HAP-1 (cell line): ENCODE measurements at places on chromosomes 5 and 9.

DNA sequence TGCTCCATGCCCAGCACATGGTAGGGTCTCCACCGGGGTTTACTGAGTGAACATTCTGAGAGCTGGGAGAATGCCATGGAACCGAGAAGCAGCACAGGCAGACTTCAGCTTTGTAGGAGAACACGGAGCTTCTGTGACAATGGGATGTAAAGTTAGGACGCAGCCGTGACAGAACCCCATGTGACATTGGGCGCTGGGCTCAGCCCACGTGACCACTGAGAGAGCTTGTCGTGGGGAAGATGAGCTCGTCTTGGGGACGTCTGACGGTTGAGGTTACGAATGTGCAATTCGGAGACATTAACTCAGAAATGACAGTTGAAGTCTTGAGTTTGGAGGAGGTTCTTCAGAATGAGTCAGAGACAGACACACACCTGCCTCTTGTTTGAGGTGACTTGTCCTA, 13.5 kb downstream of the SDHA start:
- DNase-seq, result no peak

DNA sequence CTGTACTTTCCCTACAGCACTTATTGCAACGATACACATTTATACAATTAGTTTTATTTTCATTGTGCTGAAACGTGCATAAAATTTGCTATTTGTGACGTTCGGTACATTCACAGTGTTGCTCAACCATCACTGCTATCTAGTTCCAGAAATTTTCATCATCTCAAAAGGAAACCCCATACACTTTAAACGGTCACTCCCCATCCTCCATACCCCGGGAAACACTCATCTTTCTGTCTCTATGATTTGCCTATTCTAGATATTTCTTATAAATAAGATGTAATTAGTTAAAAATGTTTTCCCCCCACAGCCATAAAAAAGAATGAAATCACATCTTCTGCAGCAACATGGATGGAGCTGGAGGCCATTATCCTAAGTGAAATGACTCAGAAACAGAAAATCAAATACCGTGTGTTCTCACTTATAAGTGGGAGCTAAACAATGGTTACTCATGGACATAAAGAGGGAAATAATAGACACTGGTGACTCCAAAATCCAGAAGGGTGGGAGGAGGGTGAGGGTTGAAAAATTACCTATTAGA, 40.2 kb upstream of the TEX48 start:
- no peak for DNase-seq

GRCh38 chr5:170632985-170633234, 129.1 kb downstream of the KCNIP1 start:
- peak; percentile 84 for DNase-seq

GRCh38 chr9:75891771-75892215, 1.3 kb downstream of the PCSK5 start:
- DNase-seq, result peak; percentile 22

DNA sequence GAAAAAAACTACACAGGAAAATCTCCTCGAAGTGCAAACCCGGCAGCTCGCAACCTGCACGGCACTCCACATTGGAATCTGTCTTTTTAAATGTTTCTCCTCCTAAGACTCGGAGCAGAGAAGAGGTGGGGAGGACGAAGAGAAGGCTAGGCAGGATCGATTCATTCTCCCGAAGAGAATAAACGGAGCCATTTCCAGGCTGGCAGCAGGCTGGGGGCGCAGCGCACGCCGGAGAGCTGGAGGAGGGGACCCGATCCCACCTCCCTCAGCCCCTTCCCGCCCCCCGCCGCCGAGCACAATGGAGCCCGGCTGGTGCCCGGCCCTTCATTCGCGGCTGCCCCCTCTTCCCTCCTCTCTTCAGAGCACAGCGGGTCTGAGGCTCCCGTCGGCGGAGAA, 628 bp downstream of the HOMER1 start:
- DNase-seq, result peak; percentile 70

GRCh38 chr9:3999706-4000105, 300.2 kb downstream of the GLIS3 start:
- no peak for DNase-seq

DNA sequence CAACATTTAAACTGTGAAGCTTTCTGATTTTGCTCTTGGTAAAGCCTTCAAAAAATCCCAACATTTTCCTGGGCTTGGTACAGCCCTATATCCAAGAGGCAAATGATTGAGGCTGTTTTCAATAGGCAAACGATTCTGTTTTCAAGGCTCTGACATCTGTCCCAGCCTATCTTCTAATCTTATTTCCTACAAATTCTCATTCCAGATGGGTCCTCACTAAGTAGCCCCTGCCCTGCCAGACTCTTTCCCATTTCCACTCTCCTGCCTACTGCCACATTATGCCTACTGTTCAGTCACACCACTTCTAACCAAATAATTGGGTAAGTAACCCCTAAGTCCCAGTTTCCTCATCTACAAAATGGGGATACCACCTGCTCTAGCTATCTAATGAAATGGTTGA, 3.5 kb downstream of the GBA2 start:
- no peak for DNase-seq

- DNase-seq, result no peak
Measured at GRCh38 chr5:72428669-72429068, 78.5 kb downstream of the ZNF366 start.

DNA sequence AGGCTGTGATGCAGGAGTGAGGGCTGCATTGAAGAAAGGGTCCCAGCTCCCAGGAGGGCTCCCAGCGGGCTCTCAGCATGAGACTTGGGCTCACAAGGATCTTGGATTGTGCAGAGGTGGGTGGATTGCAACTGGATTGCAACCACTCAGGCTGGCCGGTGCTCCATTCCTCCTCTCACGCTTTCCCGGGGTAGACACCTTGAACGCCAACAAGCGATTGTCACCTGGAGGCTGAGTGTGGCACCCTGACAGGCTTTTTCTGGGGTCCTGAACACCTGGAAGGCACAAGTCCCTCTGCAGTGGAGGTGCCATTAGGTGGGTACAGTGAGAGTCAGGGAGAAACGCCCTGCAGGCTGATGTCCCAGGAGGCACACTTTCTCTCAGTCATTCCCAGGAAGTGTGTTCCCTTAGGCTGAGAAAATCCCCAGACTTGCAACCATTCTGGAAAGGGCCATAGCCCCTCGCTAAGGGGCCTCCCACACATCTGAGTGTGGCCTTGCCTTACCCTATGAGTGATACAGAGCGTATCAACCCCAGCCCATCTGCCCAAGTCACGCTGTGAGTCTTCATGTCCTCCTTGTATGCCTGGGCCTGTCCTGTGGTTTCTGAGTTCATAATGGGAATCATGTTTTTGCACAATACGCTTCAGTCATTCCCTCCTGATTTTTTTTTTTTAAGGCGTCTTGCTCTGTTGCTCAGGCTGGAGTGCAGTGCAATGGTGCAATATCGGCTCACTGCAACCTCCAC, 488.1 kb downstream of the IRX1 start:
- DNase-seq, result no peak

DNA sequence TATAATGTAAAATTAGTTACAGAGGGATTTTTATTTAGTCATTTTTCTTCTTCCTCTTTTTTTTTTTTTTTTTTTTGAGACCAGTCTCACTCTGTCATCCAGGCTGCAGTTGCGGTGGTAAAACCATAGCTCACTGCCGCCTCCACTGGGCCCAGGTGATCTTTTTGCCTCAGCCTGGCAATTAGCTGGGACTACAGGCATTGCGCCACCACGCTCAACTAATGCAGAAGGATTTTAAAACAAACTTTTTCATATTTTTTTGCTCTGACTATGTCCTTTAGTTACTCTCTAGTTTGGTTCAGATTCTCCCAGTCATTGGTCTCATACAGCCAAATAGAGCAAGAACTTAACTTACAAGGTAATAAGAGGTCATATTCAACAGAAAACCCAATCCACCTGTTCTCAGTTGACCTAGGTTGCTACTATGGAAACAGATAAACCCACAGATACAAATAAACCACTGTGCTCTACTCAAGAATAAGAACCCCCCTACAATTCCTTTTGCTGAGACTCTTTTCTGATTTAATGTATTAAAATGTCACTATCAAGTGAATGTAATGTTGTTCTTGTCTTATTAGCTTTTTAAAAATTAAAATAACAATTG, 50.1 kb upstream of the TTC39B start:
- DNase-seq, result no peak

- no peak for DNase-seq
Measured at GRCh38 chr5:113380807-113381326, 53.9 kb downstream of the TSSK1B start.

DNA sequence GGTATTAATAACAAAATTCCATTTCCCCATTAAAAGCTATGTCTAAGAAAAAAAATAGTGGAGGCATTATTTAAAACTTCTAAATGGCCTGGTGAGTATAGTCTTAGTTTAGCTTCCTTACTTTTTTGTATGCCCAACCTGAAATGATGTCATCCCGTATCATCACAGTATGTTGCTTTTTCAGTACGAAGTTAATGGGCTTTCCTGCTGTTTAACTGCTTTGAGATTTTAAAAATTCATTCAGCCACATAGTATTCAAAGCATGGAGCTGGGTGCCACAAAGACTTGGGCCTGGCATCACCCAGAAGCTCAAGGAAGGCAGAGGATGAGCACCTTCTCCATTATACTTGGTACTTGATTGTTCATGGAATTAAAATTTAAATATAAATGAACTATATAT, 7.4 kb downstream of the F2RL2 start:
- DNase-seq, result no peak

DNA sequence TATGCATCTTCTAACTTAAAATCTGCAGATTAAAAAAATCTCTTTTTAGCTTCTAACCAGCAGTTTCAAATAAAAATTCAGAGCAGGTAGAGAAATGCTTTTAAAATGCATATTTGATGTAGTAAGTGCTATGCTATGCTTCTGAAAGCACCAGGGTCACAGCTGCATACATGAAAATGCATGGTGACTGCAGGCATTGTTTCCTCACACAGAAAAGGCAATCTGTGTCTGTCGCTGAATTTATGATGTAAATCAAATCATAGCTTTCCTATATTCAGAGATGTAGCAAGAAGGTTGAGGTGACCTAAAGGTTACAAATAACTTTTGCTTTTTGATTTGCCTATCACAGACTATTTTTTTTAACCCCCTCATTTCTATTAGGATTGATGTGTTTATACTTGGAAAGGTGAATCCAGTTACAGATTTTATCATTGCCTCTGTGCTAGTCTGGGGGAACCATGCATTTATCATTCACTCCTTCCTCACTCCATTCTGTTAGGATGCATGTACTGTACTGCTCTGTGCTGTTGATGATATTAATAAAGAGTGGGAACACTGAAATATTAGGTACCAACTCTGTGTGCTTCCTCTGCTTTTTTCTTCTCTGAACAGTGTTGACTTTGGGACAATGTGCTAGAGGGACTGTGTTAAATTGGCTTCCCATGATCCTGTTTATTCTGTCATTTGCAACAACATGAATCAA, 65.6 kb downstream of the FOCAD start:
- no peak for DNase-seq

DNA sequence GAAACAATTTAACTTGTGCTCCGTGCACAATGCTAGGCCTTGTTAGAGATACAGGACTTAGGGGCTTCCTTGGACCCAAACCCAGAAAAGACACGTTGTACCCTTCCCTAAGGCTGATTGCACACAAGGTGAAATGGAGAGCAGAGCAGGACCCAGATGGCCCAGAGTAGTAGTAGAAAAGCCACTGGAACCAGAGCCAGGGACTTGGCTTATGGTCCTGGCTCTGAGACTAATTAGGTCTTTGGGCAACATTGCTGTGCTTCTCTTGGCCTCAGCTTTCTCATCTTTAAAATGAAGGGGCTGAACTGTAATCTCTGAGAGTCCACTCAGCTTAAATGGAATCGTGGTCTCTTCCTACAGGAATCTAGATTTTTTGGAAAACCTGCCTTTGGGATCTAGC, 42.3 kb downstream of the EBF1 start:
- no peak for DNase-seq

- no peak for DNase-seq
Measured at GRCh38 chr5:128436749-128437188, 101.3 kb downstream of the FBN2 start.

DNA sequence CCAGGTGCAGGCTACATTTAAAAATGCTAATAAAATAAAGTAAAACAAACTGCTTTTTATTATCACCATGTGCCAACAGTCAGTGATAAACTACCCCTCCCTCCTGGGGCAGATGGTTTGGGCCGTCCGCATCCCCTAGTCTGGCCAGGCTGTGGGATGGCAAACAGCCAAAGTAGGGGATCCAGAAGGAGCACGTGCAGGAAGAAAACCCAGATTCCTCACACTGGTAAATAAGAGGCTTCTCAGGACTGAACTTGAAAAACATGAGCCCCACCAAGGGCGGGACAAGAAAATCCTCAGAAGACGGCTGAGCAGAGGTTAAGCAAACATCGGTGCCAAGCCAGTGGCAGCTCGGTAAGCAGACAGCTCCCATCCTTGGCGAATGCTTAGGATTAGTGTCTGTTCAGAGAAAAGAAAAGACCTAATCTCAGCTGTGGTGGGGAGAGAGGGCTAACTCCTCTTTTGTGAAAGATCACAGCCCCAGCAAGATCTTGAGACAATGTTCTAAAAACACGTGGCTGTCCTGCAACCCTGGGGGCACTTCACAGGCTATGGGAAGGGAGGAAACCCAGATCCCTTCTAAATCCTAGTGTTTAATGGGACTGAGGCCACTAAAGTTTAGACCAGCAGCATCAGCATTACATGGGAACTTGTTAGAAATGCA, 46.5 kb upstream of the GDNF start:
- no peak for DNase-seq

GRCh38 chr5:170275376-170275994, 22.1 kb downstream of the LCP2 start:
- DNase-seq, result no peak

GRCh38 chr9:135281151-135281550, 193.7 kb downstream of the OLFM1 start:
- DNase-seq, result no peak

DNA sequence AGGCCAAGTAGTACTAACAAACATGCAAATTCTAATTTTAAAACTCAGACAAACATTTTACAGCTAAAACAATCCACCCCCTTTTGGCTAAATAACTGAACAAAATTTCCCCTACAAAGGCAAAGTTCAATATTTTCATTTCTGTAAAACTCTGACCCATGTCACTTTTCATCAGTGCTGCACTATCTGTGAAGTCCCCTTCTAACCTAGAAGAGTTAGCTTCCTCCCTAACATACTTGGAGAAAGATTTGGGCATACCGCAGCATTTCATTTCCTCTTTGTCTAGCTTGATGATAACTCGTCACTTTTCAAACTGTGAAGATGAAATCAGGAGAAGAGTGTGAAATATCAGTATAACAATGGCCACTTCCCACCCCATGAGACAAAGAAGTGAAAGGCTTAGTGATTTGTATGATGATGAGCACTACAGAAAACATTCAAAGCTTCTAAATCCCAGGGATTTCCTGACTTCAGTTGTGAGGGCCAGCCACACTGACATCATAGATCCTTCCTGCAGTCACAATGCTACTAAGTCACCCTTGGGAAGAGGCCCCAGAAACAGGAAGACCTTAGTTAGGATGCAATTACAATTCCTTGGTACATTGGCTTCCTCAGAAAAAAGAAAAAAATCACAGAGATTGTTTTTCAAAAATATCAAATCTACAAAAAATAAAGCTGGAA, at the start of gene FAM81B:
FAM81B (plus strand) TSS at position 555 of the 681 bp plus-strand sequence; CDS start at position 579, 24 bp downstream.
- no peak for DNase-seq

DNA sequence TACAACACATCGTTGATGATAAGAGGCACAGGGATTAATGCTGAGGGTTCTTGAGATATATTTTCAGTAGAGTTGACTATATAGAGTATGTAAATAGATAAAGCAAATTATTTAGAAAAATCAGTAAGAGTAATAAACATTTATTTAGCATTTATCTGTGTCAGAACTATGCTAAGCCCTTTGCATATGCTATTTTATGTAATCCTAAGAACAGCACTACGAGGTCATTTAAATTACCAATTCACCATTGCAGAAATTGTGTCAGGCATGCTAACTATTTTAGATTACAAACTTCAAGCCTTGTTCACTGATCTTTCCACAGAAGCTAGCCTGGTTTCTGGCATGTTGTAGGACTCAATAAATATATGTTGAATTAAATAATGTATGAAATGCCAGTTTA, 20.4 kb upstream of the REEP2 start:
- DNase-seq, result no peak
